Activated CD4-positive, alpha-beta T cell treated with anti-CD3 and anti-CD28 coated beads for 24 hours (primary cell): ENCODE measurements at places on chromosomes 16 and 17.

- DNase-seq: no peak
Observed at GRCh38 chr17:71677439-71677838, 443.4 kb upstream of the SOX9 start.

DNA sequence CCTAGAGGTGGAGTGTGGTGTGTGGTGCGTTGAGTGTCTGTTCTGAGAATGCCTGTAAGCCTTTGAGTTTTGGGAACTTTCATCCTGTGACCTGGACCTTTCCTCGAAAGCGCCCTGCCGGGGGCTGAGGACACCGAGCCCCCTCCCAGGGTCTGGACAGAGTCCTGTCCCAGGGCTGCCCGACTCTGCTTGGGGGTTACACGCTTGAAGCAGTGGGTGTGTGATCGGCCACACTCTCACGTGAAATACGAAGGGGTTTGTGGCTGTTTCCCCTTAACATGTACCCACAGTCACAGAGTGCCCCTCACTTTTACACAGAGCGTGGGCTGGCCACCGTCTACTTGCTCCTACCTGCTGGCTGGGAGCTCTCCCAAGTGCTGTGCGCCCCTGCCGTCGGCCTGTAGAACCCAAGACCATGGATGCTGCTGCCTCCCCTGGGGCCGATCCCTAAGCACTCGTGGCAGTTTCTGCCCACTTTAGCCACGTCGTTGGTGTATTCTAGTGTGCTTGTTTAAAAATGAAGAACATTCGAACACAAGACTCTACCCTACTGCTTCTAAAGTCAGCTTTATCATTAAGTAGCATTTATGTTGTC lies 6.8 kb downstream of the ZNF750 start:
- DNase-seq: no peak

DNA sequence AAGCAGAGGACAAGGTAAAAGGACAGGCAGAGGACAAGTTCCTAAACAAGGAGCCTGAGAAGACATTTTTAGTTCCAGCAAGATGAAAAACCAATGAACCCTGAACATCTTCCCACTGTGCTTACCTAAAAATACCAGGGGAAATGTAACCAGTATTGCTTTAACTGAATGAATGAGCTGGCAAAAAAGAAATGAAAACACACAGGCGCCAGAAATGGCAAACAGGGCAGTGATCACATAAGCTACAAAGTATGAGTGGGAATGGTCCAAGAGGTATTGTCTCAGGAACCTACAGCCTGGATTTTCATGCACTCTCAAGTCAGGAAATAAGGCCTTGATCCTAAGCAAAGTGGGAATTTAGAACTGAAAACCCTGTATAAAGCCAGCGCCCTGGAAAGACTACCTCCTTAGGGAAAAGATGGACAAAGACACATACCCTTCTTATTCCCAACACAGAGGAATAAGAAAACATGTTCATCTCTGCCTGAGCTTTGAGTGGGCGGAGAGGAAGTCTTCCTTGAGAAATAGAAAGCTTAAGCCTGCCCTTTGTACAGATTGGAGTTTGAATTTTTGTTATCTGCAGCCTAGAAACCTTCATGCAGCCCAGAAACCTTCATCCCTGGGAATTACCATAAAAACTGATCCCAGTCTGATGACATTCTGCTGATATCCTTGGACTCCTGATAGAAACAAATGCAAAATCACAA lies 2.1 kb downstream of the CMTM2 start:
- no peak for DNase-seq

DNA sequence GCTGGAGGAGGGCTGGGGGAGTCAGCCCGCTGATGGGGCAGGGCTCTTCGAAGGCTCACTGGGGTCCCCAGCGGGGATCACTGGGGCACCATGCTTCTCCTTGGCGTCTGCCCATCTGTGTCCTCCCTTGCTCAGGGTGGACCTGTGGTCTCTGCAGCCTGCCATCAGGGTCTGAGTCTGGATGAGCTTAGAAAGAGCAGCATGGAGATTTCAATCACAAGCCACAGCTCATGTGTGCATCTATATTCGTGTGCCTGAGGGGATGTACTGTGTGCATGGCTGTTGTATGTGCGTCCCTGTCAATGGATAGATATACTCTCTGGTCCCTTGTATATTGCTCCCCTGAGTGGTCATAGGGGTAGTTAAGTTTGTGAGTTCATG lies 126.6 kb upstream of the SDK2 start:
- no peak for DNase-seq

DNA sequence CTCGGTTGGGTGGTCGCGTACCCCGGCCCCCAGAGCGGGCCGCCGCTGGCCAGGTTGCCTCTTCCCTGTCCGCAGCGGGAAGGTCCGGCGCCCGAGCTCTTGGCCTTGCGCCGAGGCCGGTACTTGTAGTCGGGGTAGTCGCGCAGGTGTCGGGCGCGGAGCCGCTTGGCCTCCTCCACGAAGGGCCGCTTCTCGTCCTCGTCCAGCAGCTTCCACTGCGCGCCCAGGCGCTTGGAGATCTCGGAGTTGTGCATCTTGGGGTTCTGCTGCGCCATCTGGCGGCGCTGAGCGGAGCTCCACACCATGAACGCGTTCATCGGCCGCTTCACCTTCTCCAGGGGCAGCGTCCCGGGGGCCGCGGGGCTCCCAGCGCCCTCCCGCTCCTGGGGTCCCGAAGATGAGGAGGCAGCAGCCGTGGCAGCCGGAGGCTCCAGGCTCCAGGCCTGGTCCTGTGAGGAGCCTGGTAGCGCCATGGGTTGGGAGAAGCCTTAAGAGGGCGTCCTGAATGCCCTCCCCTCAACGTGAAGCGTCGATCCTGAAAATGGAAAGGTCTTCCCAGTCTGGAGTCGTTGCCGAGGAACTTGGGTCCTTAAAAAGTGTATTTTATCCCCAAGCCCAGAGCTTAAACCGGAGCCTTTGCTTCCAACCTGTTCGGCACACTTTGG lies 558 bp downstream of the SOX15 start:
- DNase-seq: peak; percentile 60

DNA sequence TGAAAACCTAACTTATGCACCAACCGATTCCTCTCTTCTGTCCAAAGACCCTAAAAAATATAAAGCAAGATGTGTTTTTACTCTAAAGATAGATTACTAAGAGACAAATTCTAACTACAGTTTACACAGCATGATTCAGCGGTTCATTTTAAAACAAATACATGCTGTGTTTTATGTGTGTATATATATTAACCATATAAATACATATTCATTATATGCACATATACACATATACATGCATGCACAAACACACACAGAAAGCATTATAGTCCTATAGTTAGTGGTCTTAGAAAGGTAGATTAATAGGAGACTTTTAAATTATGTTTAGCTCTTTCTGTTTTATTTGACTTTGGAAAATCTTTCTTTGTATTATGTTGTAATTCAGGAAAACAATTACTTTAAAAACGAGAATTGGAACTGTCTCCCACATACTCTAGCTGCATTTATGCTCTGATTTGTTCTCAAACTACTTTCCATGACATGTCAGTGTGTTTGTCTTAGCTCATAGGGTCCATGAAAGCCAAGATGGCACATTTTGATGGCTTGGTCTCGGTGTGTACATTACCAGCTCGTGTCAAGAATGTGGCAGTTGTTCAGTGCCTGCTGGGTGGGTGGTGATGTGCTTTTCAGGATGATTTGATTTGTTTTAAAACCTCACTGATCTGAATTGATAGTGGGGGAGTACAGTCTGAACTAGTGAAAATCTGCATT lies 548.8 kb upstream of the SALL1 start:
- DNase-seq: no peak

- no peak for DNase-seq
Observed at GRCh38 chr17:48569674-48570324, 8.4 kb downstream of the HOXB4 start.

DNA sequence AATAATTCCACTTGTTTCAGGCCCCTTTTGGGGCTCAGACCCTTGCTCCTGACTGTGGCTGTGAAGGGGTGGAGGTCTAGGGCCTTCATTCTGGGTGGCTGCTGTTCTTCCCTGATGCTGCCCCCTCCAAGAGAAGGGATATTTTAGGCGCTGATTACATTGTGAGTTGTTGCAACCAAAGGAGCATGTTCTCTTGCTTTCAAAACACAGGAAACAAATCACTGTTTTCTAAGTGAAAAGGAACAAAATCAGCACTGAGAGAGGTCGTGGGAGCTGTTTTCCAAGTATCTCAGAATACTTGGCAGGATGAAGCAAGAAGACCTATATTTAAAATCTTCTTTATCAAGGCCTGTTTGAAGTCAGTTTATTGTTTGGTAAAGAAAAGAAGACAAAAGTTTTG lies 25.3 kb upstream of the SEC14L1 start:
- no peak for DNase-seq

DNA sequence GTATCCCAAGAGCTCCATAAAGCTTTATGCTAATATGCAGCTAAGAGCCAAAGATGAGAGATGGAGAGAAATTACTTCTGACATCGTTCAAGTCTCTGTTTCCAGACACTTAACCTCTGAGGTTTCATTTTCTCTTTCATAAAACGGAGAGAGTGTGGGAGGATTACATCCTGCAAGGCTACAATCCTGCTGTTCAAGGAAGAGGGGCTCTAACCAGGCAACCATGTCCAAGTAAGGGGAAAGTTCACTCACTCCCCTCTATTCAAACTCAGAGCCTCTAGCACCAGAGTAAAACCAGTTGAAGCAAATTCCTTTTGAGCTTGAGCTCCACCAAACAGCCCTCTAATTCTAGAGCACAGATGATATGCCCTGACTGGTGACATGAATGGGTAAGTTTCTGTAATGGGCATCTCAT lies 397.4 kb downstream of the NPIPA8 start:
- no peak for DNase-seq

DNA sequence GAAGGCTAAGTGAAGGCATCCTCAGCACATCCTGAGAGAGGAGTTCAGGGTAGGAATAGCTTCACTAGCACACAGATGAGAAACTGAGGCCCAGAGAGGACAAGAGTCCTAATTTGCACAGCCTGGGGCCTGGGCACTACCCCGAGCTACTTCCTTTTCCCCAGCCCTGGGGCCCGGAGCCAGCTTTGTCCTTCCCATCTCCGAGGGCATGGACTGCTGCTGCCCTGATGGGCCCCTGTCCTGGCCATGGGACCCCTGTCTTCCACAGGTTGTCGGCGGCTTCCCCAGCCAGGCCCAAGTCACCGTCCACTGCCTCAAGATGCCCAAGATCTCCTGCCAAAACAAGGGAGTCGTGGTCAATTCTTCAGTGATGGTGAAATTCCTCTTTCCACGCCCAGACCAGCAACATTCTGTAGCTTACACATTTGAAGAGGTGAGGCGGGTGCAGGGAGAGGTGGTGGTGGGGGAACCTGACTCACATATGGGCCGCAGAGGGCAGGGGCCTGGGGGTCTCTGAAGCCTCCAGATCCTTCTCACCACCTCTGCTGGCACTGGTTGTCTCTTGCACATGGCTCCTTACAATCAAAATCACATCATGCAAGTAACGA lies 11.4 kb upstream of the NLRC5 start:
- no peak for DNase-seq

- DNase-seq: peak; percentile 6
Observed at GRCh38 chr17:48510761-48511604, 19.8 kb downstream of the HOXB1 start.

DNA sequence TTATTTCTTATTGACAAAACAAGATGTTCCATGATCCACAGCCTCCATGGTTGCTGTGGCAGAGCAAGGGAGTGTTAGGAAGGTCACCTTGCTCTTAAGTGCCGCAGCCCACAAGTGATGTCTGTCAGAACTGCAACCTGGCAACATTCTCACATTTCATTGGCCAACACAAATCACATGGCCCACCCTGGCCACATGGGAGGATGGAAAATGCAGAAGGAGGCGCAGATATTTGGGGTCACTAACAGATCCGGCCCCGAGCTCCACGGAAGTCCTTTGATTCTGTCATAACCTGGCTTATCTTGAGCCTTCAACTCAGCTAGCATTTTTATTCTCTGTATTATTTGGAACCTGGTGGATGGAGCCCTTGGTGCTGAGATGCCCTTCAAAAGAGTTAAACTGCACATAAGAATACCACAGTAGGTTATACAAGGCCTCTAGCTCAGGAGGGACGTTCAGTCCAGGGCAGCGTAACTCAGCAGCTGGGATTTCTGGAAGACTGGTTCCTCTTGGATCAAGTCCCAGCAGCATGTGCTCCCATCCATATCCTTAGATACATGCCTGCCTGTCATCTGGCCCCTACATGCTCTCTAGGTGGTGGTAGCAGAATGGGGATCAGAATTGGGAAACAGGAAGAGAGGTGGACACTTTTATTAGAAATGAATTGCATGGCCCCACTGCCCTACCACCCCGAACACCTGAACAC lies 508.1 kb downstream of the HAPSTR1 start:
- DNase-seq: no peak

DNA sequence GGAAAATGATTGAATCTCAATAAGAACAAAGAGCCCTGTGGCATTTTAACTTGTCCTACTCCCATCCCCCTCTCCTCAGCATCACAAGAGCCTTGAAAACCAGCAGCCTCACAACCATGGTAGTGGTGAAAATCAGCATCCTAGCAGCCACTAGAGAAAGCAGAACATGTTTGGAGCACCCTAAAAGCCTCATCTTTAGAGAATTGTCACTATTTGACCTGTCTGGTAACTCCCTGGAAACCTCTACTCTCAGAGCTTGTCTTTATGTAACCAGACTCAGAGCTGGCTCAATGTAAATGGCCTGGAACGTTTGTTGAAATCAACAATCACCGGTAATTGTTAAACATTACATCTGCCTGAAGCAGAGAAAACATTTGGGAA lies 70.8 kb downstream of the MMD start:
- no peak for DNase-seq

DNA sequence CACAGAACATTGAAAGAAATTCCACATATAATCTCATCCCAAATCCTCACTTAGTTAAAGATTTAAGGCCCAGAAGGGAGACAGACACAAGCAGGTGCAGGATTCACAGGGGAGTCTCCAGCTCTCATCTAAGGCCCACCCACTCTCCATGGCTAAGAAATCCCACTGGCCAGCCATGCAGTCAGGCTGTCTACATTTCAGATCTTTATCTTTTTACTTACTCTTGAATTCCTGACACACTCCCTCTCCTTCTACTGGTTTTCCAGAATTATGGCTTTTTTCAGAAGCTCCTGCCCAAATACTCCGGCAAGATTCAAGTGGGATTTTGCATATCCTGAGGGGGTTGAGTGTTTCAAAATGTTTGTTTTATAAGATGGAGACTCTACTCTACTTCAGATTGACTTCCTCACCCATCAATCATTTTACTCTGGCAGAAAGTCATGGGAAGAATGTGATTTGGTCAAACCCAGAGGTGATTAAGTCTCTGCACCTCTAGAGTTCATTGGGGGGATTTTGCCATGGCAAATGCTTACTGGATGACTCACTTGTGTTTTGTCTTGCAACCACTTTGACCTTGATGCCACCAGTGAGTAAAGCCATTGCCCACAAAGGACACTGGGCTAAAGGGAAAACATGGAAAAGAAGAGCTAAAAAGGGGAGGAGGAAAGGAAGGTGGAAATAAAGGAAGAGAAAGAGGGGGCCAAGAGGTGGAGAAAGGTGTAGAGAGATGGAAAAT lies 688.8 kb upstream of the SALL1 start:
- DNase-seq: no peak

DNA sequence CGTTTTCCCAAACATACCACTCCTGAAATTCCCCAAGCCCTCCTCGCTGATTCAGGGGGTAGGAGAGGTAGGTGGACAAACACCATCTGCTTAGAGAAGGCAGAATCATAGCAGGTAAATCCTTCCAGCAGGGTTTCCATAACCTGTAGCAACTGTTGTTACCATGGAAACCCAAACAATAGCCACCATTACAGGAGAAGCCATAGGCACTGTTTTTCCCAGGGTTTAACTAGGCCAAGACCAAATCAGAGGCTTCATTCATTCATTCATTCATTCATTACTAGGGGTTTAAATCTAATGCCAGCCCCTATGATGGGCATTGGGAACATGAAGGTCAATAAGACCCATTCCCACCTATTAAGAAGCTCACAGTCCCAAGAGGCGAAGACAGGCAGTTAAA lies 25.5 kb upstream of the CIITA start:
- no peak for DNase-seq

- no peak for DNase-seq
Observed at GRCh38 chr17:27919079-27919478, 25.9 kb upstream of the LYRM9 start.
